ENCODE measurements at places on chromosomes 12 and 14.

- no peak for DNase-seq
Measured at GRCh38 chr12:108751821-108752220, 20.5 kb upstream of the CORO1C start.

DNA sequence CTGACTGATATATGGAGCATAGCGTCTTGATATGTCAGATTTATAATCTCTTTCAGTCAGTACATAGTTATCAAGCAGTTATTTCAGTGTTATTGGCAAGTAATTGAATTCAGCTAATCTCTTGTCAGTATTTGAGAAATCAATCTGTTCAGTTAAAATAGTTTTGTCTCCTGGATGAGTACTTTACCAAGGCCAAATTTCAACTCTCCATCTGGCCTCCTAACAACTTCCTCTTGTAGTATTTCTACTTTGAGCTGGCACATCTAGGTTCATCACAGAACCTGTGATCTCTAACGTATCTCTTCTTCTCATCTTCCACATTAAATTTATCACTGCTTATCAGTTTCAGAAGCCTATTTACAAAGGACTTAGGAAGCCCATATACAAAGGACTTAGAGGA is 690.5 kb downstream of the C12orf50 start:
- no peak for DNase-seq

DNA sequence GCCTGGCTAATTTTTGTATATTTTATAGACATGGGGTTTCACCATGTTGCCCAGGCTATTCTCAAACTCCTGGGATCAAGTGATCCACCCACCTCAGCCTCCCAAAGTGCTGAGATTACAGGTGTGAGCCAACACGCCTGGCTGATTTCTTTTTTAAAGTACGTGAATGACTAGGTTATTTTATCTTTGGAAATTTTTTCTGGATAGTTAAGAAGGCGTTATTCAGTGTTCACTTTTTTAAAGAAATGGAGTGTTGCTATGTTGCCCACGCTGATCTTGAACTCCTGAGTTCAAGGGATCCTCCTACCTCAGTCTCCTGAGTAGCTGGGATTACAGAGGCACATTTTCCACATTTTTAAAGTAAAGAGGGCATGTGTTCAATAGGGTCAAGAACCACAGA is 58.6 kb downstream of the SVOP start:
- no peak for DNase-seq

GRCh38 chr12:4032924-4033615 is 159.9 kb upstream of the PARP11 start:
- peak; percentile 96 for DNase-seq

DNA sequence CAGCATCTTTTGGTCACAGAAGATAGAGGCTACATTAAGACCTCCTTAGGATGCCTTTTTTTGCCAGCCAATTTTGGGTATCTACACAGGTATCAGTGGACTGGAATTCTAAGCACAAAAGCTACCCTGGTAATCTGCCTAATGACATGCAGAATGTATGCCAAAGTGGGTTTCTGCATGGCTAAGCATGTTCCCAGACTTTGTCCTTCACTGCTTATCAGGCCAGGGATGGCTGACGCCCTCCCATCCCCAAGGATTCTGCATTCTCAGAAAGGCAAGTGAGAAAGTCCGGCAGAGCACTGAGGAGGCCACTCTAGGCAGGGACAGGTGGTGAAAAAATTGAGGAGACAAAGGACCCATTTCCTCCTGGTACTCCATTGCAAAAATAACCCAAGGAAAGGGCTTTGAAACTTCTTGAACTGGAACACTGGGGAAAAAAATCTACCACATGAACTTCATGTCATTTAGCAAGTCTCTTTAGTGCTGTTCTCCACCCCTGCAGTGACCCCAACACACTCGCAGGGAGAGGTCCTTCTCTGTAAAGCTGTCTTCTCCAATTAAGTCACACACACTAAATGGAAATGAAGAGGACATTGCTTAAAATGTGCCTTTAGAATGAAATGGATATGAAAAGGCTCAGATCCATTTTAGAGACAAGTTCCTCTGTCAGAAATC is 91.7 kb upstream of the MAX start:
- DNase-seq = no peak

GRCh38 chr14:69812711-69813110 is 15.7 kb upstream of the SLC10A1 start:
- DNase-seq = peak; percentile 15

GRCh38 chr14:57982804-57983634 is 117.1 kb upstream of the SLC35F4 start:
- DNase-seq = no peak

GRCh38 chr14:81440041-81440440 is 39.9 kb upstream of the STON2 start:
- DNase-seq = no peak

- DNase-seq = no peak
Measured at GRCh38 chr12:97714107-97714563, 251.5 kb downstream of the RMST start.

- peak; percentile 16 for DNase-seq
Measured at GRCh38 chr14:65206448-65207096, 104.3 kb upstream of the MAX start.

DNA sequence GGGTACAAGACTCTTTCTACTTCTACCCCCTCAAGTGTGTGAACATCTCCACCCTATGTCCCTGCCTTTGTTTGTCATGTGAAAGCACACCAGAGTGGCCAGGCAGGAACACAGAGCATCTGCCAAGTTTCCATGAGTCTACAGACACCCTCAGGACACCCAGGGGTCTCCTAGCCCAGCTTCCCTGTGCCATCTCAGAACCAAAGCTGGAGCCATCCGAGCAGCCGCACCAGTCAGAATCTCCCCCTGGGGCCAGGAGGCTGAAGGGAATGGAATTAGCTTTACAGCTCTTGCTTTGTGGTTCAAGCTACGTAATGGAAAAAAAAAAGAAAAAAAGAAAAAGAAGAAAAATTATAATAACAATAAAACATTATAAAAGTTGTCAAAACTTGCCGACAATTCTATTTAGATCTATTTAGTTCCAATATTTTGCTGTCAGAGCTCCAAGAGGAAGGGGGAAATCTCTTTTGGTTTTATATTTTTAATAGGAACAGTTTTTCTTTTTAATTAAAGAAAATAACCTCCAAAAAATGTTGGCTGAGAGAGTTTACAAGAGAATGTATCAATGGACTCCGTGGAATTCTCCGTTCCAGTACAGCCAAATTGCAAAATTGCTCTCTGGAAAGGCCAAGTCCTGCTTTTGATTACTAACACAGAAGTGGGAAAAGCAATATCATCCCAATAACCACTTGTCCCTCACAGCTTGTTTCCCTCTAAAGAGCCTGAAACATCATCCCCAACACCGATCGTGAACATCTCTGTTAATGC is 37.1 kb downstream of the TBX5 start:
- no peak for DNase-seq

- DNase-seq = peak; percentile 78
Measured at GRCh38 chr12:66647034-66647691, 31.7 kb downstream of the GRIP1 start.
